ENCODE measurements at places on chromosomes 2 and 18. TPM values are rescaled to one million over a fixed set of nuclear protein-coding genes. Genes with fewer than 3 reads are reported as not detected.

DNA sequence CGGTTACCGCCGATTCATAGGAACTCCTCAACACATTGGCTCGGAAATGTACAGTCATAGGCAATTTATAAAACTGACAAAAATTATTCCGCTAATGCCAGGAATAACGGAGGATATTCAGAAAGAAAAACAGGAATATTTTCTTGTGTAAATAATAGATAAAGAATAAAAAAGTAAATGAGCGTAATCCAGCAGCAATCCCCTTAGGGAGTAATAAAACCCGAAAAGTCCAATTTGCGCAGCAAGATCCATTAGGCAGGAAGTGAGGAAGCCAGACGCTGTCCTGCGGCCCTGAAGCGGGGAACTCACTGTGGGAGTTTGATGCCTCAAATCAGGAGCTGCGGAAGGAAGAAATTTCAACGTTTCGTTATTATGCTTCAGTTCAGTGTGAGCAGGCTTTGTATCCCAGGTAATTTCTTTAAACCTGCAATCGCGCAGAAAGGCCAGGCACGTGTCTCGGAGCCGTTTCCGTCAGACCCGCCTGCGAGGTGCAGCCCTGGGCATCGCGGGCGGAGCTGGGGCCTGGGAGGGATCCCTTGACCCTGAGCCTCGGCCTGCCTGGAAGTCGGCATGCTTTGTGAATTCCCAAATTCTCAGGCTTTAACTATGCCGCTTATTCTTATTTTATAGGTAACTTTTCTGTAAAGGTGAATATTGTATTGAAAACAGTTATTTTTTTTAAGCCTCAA, 180.9 kb upstream of the ALKAL2 start:
- no peak overlapping the region for H3K4me3 ChIP-seq
- no peak overlapping the region for H3K27ac ChIP-seq
- no peaks in the 10 kb centered on the region for H3K36me3 ChIP-seq
- peaks cover 17% of the 10 kb centered on the region for H3K27me3 ChIP-seq

The MYOM1 gene
- polyA plus RNA-seq: 0.01 TPM

The TBR1 gene
- polyA plus RNA-seq: not detected

The SLC5A7 gene
- polyA plus RNA-seq: not detected

The ALK gene
- polyA plus RNA-seq: not detected

GRCh38 chr2:42916324-42916723, 123.9 kb upstream of the HAAO start:
- H3K4me3 ChIP-seq: no peak overlapping the region
- DNase-seq: no peak
- no peaks in the 10 kb centered on the region for H3K36me3 ChIP-seq
- H3K27ac ChIP-seq: no peak overlapping the region
- peaks cover 15% of the 10 kb centered on the region for H3K4me1 ChIP-seq

DNA sequence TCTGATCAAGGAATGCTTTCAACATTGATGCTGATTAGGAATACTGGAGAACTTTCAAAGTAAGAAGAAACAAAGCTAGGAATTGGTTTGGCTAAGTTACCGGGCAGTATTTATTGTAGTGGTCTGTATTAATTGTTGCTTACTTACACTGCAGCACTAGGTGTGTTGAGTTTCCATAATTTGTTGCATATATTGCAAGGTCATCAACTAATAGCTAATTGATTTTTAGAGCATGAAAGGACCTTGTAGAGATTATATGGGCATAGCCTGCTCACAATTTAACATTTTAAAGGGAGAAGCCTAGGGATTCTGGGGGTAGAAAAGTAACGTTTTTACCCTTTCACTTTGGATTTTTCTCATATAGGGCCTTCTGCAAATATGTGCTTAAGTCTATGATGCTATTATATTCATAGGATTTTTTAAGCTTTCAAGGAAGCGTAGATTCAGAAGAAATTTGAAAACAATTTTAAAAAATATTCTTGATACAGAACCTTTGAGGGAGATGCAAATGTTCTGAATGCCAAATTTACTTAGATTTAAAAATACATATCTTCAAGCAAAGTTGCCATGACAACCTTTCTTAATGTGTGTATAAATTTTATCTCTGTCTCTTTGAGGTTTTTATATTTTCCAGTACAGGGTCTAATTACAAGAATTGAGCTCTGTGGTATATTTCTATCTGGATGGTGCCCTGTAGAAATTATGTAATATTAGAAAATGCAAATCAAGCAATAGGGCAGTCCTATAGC, 17.3 kb upstream of the ABI2 start:
- peaks cover 1% of the 10 kb centered on the region for H3K36me3 ChIP-seq
- H3K4me3 ChIP-seq: no peak overlapping the region
- DNase-seq: no peak
- peaks cover 4% of the 10 kb centered on the region for H3K4me1 ChIP-seq

The SERPINB11 gene
- polyA plus RNA-seq: not detected

The METTL21A gene
- 10.1 TPM for polyA plus RNA-seq

The AQP12A gene
- not detected for polyA plus RNA-seq

DNA sequence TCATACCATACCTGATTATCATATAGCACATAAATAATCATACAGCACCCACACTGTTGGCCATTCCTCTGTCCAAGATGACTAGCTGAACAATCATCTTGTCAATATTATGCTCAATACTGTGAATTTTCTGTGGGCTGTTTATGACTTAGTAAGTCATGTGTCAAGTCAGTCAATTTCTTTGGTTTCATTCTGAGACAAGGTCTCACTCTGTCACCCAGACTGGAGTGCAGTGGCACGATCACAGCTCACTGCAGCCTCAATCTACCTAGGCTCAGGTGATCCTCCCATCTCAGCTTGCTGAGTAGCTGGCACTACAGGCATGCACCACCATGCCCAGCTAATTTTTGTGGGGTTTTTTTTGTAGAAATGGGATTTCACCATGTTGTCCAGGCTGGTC, 5.7 kb downstream of the MCM6 start:
- H3K4me1 ChIP-seq: no peaks in the 10 kb centered on the region
- H3K27ac ChIP-seq: no peak overlapping the region
- no peak for DNase-seq
- H3K27me3 ChIP-seq: no peaks in the 10 kb centered on the region
- peaks cover 5% of the 10 kb centered on the region for H3K36me3 ChIP-seq

DNA sequence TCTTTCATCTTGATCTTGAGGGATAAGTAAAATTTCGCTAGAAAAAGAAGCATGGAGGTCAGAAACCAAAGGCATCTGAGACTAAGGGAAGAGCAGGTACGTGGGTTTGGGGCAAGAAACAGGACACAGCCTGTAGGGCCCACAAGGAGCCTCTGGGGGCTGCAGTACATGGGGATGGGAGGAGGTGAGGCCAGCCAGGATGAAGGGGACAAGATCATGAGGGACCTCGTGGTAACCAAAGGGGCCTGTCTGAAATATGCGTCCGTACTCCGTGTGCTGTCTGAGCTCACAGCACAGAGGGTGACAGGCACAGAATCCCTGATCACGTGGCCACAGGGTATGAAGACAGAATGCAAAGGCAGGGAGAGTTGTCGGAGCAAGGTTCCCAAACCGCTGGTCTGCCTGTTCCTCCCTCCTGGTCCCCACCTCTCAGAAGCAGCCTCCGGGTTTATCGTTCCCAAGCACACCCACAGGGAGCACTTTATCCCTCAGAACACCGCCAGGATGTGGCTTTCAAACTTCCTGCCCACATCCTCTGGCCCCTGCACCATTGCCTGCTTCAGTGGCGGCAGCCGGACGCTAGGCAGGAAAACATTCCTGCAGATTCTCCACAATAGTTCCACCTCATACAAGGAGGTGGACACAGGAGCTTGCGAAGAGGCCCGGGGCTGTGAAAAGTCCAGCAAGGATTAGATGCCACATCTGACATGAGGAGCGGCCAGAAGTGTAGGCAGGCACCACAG, 12.0 kb downstream of the TMEM163 start:
- DNase-seq: no peak
- H3K4me1 ChIP-seq: no peaks in the 10 kb centered on the region
- no peaks in the 10 kb centered on the region for H3K36me3 ChIP-seq
- H3K4me3 ChIP-seq: no peak overlapping the region

DNA sequence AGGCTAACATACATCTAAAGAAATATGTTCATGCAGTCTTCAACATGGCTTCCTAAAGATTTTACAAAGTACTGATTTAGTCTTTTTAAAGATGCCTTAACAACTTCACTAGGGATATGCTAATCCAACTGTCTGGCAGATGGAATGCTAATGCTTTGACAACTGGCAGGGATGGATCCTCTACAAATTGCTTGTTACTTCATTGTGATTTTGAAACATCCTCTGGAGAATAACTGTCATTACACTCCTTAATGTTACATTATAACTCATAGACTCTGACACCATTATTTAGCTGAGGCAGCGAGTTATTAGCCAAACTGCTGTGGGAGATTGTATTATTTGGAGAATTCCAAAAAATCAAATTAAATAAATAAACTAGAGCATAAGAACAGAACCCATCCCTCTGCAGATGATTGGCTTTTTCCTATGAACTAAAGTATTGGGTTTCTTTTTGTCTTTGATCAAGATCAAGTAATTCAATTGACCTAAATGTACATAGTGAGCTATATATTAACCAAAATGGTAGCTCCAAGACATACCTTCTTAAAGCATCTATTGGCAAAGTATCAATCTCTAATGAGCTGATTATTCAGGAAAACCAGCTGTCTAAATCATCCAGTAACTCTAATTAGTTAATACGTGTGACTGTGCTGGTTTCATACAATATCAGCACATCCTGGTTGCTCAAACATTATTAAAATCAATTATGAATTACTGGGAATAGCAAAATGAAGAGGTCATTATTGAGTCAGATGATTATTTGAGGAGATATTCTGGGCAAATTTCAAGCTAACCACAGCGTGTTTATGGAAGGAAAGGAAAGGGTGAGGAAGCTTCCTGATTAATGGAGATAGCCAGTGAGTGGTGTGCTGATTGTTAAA, 321.3 kb upstream of the TFPI start:
- no peak overlapping the region for H3K27ac ChIP-seq
- H3K4me3 ChIP-seq: no peak overlapping the region
- no peak for DNase-seq

- peaks cover 14% of the 10 kb centered on the region for H3K36me3 ChIP-seq
- no peak overlapping the region for H3K27ac ChIP-seq
- H3K27me3 ChIP-seq: no peaks in the 10 kb centered on the region
Measured at GRCh38 chr2:205727174-205727573, 44.9 kb downstream of the NRP2 start.

- H3K4me1 ChIP-seq: no peaks in the 10 kb centered on the region
- H3K36me3 ChIP-seq: no peaks in the 10 kb centered on the region
- no peaks in the 10 kb centered on the region for H3K27me3 ChIP-seq
Measured at GRCh38 chr2:234733093-234733489, 218.7 kb upstream of the SH3BP4 start.

The SOWAHC gene
- 18.0 TPM for polyA plus RNA-seq

The MAPK4 gene
- not detected for polyA plus RNA-seq

GRCh38 chr18:57930476-57930875, 113.5 kb upstream of the NEDD4L start:
- peaks cover 17% of the 10 kb centered on the region for H3K4me1 ChIP-seq
- DNase-seq: no peak
- no peaks in the 10 kb centered on the region for H3K27me3 ChIP-seq
- H3K36me3 ChIP-seq: no peaks in the 10 kb centered on the region
- H3K27ac ChIP-seq: no peak overlapping the region
- H3K4me3 ChIP-seq: peak overlapping the region; percentile 8

DNA sequence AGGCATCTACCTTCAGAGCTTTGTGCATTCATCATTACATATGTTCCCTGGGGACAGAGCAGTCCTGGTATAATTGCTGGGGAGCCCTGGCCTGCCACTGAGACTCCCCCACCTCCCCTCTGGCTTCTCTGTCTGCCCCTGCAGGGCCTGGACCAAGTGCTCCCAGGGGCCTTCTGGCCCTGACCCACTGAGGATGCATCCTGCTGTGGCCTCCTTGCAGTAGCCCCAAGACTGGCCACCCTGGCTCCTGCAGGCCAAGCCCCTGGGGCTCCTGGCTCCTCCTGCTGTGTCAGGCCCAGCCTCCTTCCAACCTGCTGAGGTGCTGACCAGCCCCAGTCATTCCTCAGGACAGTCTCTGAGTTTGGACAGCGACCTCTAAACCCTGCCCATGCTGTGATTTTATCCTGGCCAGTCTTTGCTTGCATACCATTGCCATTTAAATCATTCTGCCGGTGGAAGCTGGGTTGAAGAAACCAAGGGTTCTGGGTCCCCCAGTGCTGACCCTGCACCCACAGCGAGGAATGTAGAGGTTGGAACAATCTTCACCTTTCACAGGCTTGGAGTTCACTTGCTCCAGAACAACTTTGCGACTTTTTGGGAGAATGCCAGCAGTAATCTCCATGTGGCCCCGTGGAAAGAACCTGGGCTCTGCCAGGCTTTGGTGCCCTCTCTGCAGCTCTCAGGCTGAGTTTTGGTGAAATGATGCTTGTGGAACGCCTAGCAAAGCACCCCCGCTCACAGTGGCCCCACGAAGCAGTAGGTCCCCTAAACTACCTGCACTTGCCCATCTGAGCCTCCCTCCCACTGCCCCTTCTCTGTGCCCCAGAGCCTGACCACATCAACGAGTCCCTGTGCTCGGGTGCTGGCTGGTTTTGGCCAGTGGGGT, 167.3 kb upstream of the GLI2 start:
- no peak overlapping the region for H3K27ac ChIP-seq
- peaks cover 3% of the 10 kb centered on the region for H3K4me1 ChIP-seq
- no peak for DNase-seq
- no peaks in the 10 kb centered on the region for H3K36me3 ChIP-seq

DNA sequence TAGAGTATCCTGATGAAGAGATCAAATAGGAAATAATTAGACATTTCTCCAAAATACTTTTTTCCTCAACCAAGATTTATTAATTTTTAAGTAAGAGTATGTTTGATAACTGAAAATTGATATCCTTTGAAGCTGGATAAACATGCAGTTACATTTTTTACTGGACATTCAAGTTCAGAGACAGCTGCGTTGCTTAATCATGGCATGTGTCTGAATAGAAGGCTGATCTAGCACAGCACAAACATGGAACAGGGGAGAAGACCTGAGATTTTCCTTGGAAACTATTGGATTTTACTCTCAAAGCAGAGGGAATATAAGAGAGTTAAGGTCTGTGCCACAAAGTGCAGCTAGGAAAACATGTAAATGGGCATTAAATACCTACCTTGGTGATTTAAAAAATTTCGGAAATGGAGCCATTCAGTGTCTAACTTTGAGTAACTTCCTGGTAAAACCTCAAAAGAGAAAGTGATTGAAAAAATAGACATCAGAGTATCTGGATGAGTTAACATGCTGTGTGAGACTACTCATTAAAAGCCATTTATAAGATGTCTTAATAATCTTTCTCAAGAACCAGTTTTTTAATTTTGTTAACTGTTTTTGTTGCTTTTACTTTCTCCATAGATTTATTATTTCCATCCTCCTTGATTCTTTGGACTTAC, 31.8 kb downstream of the CRIM1 start:
- DNase-seq: no peak
- H3K27ac ChIP-seq: peak overlapping the region; percentile 28
- H3K36me3 ChIP-seq: peaks cover 7% of the 10 kb centered on the region
- no peak overlapping the region for H3K4me3 ChIP-seq
- peaks cover 32% of the 10 kb centered on the region for H3K4me1 ChIP-seq

The ASXL3 gene
- not detected for polyA plus RNA-seq

GRCh38 chr2:206438196-206438724, 5.1 kb upstream of the ADAM23 start:
- no peaks in the 10 kb centered on the region for H3K36me3 ChIP-seq
- peaks cover 33% of the 10 kb centered on the region for H3K27me3 ChIP-seq
- H3K4me3 ChIP-seq: no peak overlapping the region
- H3K27ac ChIP-seq: no peak overlapping the region
- peaks cover 3% of the 10 kb centered on the region for H3K4me1 ChIP-seq

- DNase-seq: no peak
- peaks cover 23% of the 10 kb centered on the region for H3K4me1 ChIP-seq
- peaks cover 4% of the 10 kb centered on the region for H3K36me3 ChIP-seq
- H3K27me3 ChIP-seq: no peaks in the 10 kb centered on the region
Measured at GRCh38 chr18:76462326-76462694, 32.7 kb downstream of the ZNF516 start.

- peaks cover 53% of the 10 kb centered on the region for H3K4me1 ChIP-seq
- H3K27me3 ChIP-seq: no peaks in the 10 kb centered on the region
- H3K36me3 ChIP-seq: no peaks in the 10 kb centered on the region
- no peak overlapping the region for H3K27ac ChIP-seq
- no peak overlapping the region for H3K4me3 ChIP-seq
- DNase-seq: no peak
Measured at GRCh38 chr2:98909317-98910211, 26.5 kb downstream of the CRACDL start.

All from keratinocyte (primary cell).